ENCODE measurements at places on chromosomes 11 and 22. TPM values are rescaled to one million over a fixed set of nuclear protein-coding genes. Genes with fewer than 3 reads are reported as not detected.

DNA sequence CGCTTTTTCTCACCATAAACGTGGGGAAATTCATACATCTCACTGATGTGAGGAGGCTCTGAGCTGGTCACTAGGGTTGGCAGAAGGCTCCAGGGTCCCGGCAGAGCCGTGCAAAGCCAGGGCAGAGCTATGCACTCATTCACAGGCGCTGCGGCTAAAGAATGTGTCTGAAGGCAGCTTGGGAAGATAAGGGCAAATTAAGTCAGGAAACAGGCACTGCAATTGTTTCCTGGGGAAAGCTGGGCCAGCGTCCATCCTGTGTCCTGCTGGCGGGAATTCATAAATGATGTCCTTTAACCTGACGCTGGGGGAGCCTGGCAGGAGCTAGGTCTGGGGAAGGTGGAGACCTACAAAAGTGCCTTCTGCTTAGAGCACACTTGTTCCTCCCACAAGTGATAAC, 27.6 kb downstream of the PKNOX2 start:
- H3K4me1 ChIP-seq, result no peaks in the 10 kb centered on the region
- no peaks in the 10 kb centered on the region for H3K36me3 ChIP-seq
- H3K27ac ChIP-seq, result no peak overlapping the region
- no peak overlapping the region for H3K4me3 ChIP-seq

DNA sequence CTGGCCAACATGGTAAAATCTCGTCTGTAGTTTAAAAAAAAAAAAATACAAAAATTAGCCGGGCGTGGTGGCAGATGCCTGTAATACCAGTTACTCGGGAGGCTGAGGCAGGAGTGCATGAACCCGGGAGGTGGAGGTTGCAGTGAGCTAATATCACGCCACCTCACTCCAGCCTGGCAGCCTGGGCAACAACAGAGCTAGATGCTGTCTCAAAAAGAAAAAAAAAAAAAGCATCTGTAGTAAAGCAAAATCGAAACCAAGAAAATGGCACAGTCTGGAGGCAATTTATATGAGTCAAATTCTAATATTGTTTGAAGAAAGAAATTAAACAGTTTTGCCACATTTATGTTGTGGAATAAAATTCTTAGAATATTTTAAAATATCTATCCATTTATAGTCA, 365.0 kb upstream of the CHORDC1 start:
- H3K36me3 ChIP-seq, result no peaks in the 10 kb centered on the region
- H3K27me3 ChIP-seq, result no peaks in the 10 kb centered on the region
- H3K27ac ChIP-seq, result no peak overlapping the region
- DNase-seq, result no peak

The TNRC6B gene
- 49.6 TPM for total RNA-seq

- H3K4me3 ChIP-seq, result peak overlapping the region; percentile 89
- peaks cover 50% of the 10 kb centered on the region for H3K36me3 ChIP-seq
- H3K4me1 ChIP-seq, result peaks cover 82% of the 10 kb centered on the region
- no peaks in the 10 kb centered on the region for H3K27me3 ChIP-seq
- peak; percentile 63 for DNase-seq
- peak overlapping the region; percentile 60 for H3K27ac ChIP-seq
These were observed 1.1 kb downstream of the TAF1D start for GRCh38 chr11:93740031-93740729.

The CDCA5 gene
- 1.4 TPM for total RNA-seq

DNA sequence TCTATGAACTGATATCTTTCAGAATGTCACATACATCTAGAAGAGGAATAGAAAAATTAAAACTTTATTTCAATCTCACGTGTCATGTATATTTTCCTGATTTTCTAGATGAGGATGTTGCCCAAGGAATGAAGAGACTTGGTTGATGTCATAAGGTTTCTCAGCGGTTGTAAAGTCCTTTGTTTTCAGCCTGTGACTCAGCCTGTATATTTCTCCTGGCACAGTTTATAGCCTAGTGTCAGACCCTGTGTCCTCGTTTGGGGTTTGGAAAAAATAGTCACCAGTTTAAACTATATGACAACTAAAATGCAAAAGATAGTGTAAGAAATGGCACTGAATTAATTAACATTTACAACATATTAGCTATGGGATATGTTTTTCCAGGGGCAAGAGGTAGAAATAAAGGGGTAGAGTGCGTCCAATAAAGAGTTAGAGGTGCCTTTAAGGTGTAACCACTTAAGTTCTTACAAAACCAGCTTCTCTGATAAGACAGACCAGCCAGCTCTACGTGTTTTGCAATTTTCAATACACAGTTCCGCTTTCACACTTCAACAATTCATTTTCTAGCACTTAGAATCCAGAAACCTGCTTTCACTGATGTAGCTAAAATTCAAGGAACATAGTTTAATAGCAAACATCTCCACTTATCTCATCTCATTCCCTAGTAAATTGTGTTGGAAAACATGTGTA, 1432.6 kb upstream of the TENM4 start:
- H3K27ac ChIP-seq, result no peak overlapping the region
- DNase-seq, result no peak
- H3K27me3 ChIP-seq, result no peaks in the 10 kb centered on the region
- H3K4me3 ChIP-seq, result no peak overlapping the region

The RBMXL2 gene
- not detected for total RNA-seq

The MS4A6A gene
- total RNA-seq, result 12.7 TPM

DNA sequence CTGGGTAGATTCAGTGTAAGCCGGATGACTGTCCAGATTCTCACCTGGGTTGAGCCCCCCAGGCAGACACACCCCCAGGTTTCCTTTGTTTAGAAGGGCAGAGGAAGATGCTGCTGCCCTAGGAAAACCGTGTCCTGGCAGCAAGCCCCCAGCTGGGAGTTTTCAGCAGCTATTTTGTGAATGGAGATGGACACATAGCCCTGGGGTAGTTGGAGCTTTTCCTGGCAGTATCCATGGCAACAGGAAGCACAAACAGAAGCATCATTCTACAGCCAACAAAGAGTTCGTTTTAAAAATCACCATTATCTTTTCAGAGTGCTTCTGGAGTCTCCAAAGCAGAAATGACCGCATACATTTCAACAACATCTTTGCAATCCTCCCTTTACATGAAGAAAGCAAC, 245.5 kb downstream of the BRD1 start:
- H3K27ac ChIP-seq, result no peak overlapping the region
- peak; percentile 38 for DNase-seq
- no peaks in the 10 kb centered on the region for H3K36me3 ChIP-seq
- H3K4me1 ChIP-seq, result no peaks in the 10 kb centered on the region
- no peaks in the 10 kb centered on the region for H3K27me3 ChIP-seq

- H3K27me3 ChIP-seq, result no peaks in the 10 kb centered on the region
- H3K36me3 ChIP-seq, result no peaks in the 10 kb centered on the region
- DNase-seq, result no peak
- no peak overlapping the region for H3K4me3 ChIP-seq
These were observed 39.3 kb upstream of the PICALM start for GRCh38 chr11:86108191-86108590.

The OR52E6 gene
- total RNA-seq, result not detected

The SAA4 gene
- total RNA-seq, result not detected

DNA sequence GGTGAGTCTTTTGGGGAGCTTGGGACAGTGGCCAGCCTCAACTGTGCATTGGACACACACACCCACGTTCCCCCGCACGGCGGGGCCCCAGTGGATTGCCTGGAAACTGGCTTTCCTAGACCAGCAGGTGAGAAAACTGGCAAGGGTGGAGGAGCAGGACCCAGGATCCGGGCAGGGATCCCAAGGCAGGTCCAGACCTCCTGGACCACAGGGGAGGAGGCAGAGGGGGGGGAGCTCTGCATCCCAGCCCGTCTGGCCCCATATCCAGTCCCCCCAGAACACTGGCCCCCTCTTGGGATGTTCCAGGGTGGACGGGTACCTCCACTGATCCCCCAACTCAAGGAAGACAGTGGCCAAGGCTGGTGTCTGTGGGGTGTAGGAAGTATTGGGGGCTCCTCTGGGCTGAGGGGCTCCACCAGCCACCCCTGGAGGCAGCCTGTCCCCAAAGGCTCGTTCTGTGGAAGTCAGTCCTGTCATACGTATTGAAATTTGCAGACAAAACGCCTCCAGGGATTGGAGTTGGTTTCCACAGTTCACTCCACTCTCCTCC, 89.3 kb upstream of the LINC01488 start:
- H3K36me3 ChIP-seq, result no peaks in the 10 kb centered on the region

- no peak overlapping the region for H3K4me3 ChIP-seq
- no peaks in the 10 kb centered on the region for H3K36me3 ChIP-seq
- no peaks in the 10 kb centered on the region for H3K4me1 ChIP-seq
- no peak for DNase-seq
These were observed 48.0 kb downstream of the ENTHD1 start for GRCh38 chr22:39845529-39845928.

GRCh38 chr11:34499719-34500500, 13.7 kb downstream of the ELF5 start:
- no peaks in the 10 kb centered on the region for H3K36me3 ChIP-seq
- no peak for DNase-seq
- no peaks in the 10 kb centered on the region for H3K27me3 ChIP-seq
- peaks cover 6% of the 10 kb centered on the region for H3K4me1 ChIP-seq

DNA sequence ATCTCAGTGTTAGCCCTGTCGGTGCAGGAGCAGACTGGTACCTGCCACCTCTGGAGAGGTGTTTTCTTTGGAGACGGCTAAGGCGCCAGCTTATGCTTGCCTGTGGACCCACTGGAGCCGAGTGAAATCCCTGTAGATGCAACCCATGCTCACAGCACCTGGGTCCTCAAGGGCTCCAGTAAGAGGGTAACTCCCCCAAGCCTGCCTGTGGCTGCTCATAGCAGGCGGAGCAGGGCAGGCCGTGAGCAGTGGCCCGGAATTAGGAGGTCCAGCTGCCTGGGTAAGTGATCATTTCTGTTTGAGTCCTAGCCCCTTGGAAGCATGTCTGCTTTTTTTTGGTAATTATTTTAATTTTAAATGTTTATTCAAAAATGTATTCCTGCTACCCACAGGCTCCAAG, 43.8 kb downstream of the NAT10 start:
- no peak overlapping the region for H3K27ac ChIP-seq
- no peaks in the 10 kb centered on the region for H3K27me3 ChIP-seq
- H3K4me3 ChIP-seq, result no peak overlapping the region
- DNase-seq, result no peak
- H3K36me3 ChIP-seq, result peaks cover 90% of the 10 kb centered on the region
- H3K4me1 ChIP-seq, result peaks cover 4% of the 10 kb centered on the region

GRCh38 chr11:72070491-72070890, 9.9 kb downstream of the NUMA1 start:
- peak overlapping the region; percentile 85 for H3K27ac ChIP-seq
- no peak overlapping the region for H3K4me3 ChIP-seq
- no peaks in the 10 kb centered on the region for H3K27me3 ChIP-seq
- no peak for DNase-seq
- H3K4me1 ChIP-seq, result peaks cover 71% of the 10 kb centered on the region

- no peak overlapping the region for H3K4me3 ChIP-seq
- H3K27ac ChIP-seq, result no peak overlapping the region
- no peaks in the 10 kb centered on the region for H3K4me1 ChIP-seq
- DNase-seq, result no peak
- H3K36me3 ChIP-seq, result peaks cover 94% of the 10 kb centered on the region
These were observed 35.9 kb upstream of the GRK2 start for GRCh38 chr11:67230406-67230805.

GRCh38 chr11:47980088-47980906, at the start of gene PTPRJ:
Gene PTPRJ (plus strand): TSS chr11:47980559. CDS start chr11:47980913, 354 bp downstream.
- no peaks in the 10 kb centered on the region for H3K36me3 ChIP-seq
- H3K27me3 ChIP-seq, result no peaks in the 10 kb centered on the region
- H3K27ac ChIP-seq, result peak within 1 kb of the TSS; percentile 90
- H3K4me1 ChIP-seq, result peaks cover 40% of the 10 kb centered on the region
- peak within 1 kb of the TSS; percentile 88 for H3K4me3 ChIP-seq

DNA sequence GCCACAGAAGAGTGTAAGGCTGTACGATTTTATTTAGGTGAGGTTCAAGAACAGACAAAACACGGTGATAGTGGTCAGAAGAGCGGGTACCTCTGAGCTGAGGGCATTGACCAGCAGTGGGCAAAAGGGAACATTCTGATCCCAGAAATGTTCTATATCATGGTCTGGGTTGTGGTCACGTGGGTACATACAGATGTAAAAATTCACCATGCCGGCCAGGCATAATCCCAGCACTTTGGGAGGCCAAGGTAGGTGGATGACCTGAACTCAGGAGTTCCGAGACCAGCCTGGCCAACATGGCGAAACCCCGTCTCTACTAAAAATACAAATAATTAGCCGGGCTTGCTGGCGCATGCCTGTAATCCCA, 31.1 kb upstream of the GCAT start:
- H3K4me3 ChIP-seq, result no peak overlapping the region
- peak overlapping the region; percentile 75 for H3K27ac ChIP-seq
- H3K4me1 ChIP-seq, result peaks cover 15% of the 10 kb centered on the region

- no peak overlapping the region for H3K4me3 ChIP-seq
- no peaks in the 10 kb centered on the region for H3K36me3 ChIP-seq
- H3K27me3 ChIP-seq, result no peaks in the 10 kb centered on the region
These were observed 201.3 kb upstream of the NTM start for GRCh38 chr11:131168839-131169713.

The SCN3B gene
- not detected for total RNA-seq

- H3K27ac ChIP-seq, result peak overlapping the region; percentile 83
- H3K4me1 ChIP-seq, result peaks cover 26% of the 10 kb centered on the region
- peak overlapping the region; percentile 14 for H3K4me3 ChIP-seq
- peak; percentile 46 for DNase-seq
- peaks cover 3% of the 10 kb centered on the region for H3K36me3 ChIP-seq
These were observed 37.5 kb upstream of the LYVE1 start for GRCh38 chr11:10605941-10606381.

- DNase-seq, result no peak
- H3K4me1 ChIP-seq, result peaks cover 39% of the 10 kb centered on the region
- no peak overlapping the region for H3K4me3 ChIP-seq
- no peak overlapping the region for H3K27ac ChIP-seq
- H3K36me3 ChIP-seq, result peaks cover 28% of the 10 kb centered on the region
- no peaks in the 10 kb centered on the region for H3K27me3 ChIP-seq
These were observed 59.5 kb downstream of the PRDM11 start for GRCh38 chr11:45205978-45206377.

The OR8K3 gene
- not detected for total RNA-seq

The NCR3LG1 gene
- 4.2 TPM for total RNA-seq

DNA sequence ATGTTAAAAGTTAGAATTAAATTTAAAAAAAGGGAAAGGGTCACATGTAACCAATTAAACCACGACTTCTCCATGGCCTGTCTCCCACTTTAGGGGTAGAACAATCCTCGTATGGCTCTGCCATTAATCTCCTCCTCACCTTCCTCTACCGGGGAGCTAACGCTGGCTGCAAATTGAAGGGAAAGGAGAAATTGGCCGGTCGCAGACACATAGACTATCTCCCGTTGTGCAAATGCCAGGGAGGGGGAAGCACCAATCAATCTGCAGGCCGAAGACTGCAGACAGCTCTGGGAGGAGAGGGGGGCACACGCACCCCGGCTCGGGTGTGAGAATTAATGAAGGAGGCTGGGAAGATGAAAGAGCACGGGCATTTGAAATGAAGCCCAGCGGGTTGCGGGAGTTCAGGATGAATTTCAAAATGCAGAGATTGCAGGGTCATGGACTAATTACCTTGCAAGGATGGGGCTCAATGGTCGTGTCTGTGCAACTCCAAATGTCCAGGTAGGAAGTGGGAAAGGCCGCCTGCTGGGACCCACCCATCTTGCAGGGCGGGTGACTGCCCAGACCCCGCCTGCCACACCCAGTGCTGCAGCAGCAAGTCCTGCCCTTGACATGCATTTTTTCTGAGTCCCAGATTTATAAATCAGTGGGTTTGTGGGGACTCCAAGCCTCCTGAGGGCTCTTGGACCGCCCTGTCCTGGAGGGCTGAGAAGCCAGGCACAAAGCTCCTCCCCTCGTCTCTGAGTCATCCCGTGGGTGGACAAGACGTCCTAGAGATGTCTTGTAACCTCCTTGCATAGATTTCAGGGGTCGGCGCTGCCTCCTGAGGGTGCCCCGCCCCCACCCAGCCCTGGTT, 534.2 kb downstream of the TBC1D22A start:
- no peaks in the 10 kb centered on the region for H3K27me3 ChIP-seq
- H3K36me3 ChIP-seq, result no peaks in the 10 kb centered on the region
- H3K4me3 ChIP-seq, result no peak overlapping the region
- DNase-seq, result peak; percentile 17
- H3K27ac ChIP-seq, result no peak overlapping the region

Data from stomach (tissue), 19 donors.